Adrenal gland (tissue), 19 donors: ENCODE measurements at places on chromosomes 1 and 21. TPM values are rescaled to one million over a fixed set of nuclear protein-coding genes. Genes with fewer than 3 reads are reported as not detected.

Gene STUM
- 0.18 TPM for total RNA-seq

- peaks cover 24% of the 10 kb centered on the region for H3K27me3 ChIP-seq
- no peak within 1 kb of the TSS for H3K27ac ChIP-seq
- H3K4me3 ChIP-seq, result no peak within 1 kb of the TSS
These were observed at the start of gene TRIM63 for GRCh38 chr1:26067432-26067911. Gene TRIM63, minus strand, starts transcription at chr1:26067630. Its CDS starts 136 bp downstream, at chr1:26067494.

Gene MRPL20
- total RNA-seq, result 156 TPM

Gene VCAM1
- 233 TPM for total RNA-seq
